ENCODE measurements at places on chromosomes 1 and 21.

GRCh38 chr1:192081359-192081758, 76.9 kb upstream of the RGS18 start:
- no peak for DNase-seq

- no peak for DNase-seq
Observed at GRCh38 chr1:218573925-218574324, 228.8 kb downstream of the TGFB2 start.

DNA sequence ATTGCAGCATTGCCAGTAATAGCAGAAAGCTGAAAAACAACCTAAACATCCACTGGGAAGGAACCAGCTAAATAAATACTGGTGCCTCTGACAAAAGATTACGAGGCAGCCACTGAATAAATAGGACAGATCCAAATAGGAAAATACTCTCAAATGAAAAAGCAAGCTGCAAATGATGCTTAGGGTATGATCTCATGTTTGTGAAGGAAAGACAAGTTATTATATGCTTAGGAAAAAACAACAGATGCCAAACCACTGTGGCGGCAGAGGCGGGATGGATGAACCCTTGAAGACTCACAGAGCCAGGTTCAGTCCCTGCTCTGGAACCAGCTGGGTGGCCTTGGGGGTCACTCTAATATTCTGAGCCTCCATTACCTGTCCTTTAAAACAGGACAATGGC, 41.6 kb downstream of the MATN1 start:
- no peak for DNase-seq

DNA sequence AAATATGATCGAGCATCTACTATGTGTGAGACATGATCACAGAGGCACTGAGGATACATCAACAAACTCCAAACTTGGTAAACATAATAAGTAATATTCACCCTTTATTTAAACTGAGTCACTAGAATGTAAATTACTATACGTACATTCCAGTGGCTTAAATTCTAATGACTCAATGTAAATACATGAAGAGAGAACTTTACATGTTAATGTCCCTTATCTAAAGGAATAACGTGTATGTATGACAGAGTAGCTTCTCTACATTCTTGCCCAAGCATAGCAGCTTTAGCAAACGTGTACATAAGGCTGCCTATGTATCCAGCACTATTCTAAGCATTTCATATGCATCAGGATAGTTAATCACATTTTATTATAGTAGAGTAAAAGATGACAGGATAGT, 111.8 kb upstream of the CYYR1 start:
- no peak for DNase-seq

GRCh38 chr1:47686731-47687630, 249.1 kb downstream of the FOXD2 start:
- no peak for DNase-seq

DNA sequence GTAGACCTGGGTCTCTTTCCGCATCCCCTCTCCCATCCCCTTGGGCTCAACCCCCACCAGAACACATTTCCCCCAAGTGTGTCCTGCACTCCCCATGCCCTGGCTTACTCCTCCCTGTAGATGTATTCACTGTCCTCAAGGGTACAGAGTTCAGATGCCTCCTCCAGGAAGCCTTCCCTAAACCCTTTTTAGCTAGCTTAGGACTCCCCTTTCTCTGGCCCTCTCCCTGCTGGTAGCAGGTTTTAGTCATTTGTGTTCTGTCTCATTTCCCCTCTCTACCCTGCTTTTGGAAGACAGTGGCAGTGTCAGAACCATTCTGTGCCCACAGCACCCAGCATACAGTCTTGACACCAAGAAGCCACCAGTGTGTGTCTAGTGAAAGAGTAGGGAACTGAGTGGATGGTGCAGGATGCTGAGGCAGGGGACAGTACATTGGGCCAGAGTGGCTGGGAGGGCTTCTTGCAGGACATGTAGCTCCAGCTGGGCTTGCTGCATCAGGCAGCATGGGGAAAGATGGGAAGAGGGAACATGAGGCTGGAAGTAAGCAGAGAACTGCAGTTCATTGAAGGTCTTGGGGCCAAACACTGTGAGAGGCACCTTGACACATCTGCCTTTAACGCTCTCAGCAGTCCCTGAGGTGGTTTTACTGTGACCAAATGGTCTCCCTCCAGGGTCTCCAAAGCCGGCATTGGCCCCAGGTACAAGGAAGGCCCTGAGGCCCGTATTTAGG, 2.5 kb downstream of the FOXO6 start:
- no peak for DNase-seq

GRCh38 chr21:15192243-15192642, 127.4 kb upstream of the NRIP1 start:
- no peak for DNase-seq
